NCI-H187 treated with DMSO at 0.1 percent for 48 hours (cell line): ENCODE measurements at places on chromosomes 5 and 9.

DNA sequence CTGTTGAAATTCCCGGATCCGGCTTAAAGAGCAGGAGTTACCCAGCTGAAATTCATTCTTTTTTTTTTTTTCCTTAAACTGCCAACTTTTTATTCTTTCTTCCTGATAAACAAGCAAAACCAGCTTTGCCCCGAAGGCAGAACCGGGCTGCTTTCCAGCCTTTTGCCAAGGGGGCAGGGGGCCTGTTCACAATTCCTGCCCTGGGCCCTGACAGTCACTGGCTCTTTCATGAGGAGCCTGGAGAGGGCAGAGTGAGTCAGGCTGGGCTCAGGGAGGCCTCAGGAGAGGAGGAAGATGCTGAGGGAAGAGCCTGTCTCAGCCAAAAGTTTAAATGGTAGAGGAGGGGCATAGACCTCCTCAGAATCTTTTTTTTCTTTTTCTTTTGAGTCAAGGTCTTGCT, 4.8 kb downstream of the GLIPR2 start:
- DNase-seq = no peak

- DNase-seq = no peak
Measured at GRCh38 chr5:131794586-131794985, 2.2 kb downstream of the FNIP1 start.

- DNase-seq = no peak
Measured at GRCh38 chr5:83924171-83924570, 203.5 kb upstream of the HAPLN1 start.

DNA sequence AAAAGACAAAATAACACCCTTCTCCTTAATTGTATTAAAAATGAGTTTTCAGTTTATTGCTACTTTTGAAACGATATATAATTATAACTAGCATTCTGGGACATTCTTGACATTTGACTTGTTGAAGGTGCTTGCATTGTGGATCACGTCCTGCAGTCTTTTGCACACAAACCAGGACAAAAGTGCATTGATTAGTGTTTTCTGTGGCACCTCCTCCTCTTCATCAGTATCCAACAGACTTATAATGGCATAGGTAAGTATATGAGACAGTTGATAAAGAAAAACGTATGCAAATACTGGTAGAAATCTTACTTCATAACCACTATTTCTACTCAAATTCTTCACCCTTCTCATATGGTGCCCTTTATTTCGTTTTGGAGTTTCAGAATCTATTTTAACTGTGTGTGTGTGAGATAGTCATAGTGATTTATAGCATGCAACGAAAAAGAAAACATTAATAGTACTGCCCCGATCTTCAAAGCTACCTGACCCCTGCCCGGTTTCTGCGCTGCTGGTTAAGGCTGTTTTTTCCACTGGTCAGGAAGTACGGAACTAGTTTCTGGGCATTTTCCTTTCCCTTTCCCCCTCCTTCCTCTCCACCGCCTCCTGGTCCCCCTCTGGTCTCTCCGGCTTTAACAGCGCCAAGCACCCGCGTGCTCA, 639 bp upstream of the RASA1 start:
- no peak for DNase-seq

DNA sequence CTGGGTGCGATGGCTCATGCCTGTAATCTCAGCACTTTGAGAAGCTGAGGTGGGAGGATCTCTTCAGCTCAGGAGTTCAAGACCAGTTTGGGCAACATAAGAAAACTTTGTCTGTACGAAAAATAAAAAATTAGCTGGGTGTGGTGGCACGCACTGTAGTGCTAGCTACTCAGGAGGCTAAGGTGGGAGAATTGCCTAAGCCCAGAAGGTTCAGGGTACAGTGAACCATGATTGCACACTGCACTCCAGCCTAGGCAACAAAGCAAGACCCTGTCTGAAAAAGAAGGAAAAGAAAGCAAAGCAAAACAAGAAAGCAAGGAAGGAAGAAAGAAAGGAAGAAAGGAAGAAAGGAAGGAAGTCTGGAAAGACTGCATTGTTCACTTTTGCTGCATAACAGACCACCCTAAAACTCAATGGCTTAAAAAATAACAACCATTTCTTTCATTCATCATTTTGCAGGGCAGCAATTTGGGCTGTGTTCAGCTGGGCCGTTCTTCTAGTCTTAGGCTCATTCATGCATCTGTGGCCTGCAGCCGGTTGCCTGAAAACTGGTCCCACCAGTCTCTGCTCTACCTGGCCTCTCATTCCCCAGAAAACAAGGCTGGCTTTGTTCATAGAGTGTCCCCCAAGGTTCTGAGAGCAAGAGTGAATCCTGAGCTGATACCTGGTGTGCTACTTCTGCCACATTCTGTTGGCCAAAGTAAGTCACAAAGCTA, 82.4 kb upstream of the MIER3 start:
- DNase-seq = no peak

- DNase-seq = no peak
Measured at GRCh38 chr5:38347040-38347763, 88.8 kb downstream of the EGFLAM start.

GRCh38 chr5:126031989-126032716, 391.1 kb upstream of the GRAMD2B start:
- DNase-seq = no peak

DNA sequence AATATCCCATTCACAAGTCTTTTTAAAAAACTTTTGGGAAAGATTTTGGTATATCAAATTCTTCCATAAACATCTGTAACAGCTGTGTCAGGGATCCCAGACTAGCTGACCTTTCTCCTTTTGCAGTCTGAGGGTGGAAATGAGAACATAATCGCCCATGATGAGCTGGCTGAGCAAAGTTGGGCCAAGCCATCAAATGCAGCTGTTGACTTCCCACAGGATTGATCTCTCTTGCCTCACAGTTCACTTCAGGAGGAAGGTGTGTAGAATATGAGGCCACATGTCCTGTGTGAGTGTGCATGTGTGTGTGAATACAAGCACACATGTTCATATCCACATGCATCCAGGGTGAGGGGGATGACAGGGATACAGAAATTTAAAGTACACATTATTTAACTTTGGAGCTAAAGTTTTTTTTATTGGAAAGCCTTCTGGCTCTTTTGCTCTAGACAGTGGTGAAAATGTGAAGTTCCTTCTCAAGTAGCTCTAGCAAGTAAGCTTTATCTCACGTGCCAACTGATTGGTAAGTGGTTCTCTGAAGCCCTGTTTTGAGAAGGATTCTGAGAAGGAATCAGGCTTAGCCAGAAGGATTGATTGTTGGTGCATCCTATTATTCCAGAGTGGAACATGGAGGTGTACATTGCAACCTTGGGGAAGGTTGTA, 468.8 kb upstream of the DMAC1 start:
- no peak for DNase-seq

DNA sequence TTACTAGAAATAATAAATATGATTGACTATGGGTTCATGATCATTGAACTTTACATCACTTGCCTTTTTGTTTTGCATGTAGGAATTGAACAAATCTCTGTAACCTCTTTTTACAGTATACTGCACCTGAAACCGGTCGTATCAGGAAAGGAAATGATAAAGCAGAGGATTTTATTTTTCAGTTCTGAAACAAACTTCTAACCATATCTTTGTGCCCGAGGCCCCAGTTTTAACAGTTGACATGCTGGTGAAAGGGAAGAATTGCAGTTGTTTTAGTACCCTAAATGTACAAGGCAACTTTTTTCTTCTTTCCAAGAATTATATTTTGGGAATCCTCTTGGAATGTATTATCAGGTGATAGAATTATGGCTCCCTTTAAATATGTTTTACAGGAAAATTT, 27.8 kb downstream of the TMEM38B start:
- DNase-seq = no peak

DNA sequence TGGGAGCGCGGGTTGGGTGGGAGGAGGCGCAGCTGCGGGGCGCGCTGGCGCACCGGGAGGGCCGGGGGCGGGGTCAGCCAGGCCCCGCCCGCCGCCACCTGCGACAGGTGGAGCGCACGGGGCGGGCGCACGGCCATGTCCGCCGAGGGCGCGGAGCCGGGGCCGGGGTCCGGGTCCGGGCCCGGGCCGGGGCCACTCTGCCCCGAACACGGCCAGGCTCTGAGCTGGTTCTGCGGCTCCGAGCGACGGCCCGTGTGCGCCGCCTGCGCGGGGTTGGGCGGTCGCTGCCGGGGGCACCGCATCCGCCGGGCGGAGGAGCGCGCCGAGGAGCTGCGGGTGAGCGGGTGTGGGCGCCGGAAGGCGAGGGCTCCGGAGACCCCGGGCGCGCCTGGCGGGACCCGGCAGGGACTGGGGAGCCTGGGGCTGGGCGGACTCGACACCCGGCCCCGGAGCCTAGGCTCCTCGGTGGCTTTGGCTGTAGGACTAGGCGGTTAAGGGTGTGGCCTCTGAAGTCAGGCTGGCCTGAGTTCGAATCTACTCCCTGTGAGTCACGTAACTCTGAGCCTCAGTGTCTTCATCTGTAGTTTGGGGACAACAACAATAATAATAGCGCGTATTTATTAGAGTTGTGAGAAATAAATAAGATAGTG, at the start of gene BSPRY:
Gene BSPRY, plus strand, starts transcription at position 97 of the 650 bp plus-strand sequence. Its CDS starts 39 bp downstream, at position 136.
- no peak for DNase-seq

GRCh38 chr5:99019254-99019653, 90.4 kb upstream of the CHD1 start:
- DNase-seq = no peak

DNA sequence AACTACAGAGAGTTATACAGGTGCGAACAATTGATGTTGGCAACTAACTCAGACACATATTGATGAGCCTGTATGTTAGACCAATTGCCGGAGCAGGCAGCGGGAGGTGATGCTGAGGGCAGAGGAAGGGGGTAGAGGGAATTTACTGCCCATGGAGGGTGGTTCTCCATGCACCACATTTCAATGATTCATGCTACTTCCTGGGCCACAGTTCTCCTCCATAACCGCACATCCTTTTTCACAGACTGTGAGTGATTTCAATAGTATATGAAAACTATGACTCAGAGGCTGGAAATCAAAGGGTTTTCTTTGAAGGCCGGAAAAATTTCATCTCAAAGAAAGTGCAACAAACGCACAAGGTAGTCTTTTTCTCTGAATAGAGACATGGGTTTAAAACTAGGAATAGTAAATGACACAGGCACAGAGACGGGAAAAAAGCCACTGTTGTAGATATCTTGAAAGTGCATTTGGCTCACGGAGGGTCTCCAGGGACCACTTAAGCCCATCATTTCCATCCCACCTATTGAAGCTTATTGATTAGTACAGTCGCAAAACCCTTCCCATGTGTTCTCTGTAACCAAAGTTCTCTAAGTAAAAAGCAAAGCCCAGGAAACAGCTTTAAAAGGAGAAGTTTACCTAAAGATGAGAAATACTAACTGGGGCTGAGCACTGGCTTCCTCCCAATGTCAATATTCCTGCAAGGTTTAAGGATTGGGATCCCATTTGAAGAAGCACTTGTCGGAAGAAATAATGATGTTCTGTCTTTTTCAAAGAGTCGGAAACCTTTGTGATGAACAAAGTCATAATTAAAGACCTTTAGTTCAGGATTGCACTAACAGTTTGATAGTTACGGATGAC, 28.0 kb upstream of the ADAM19 start:
- no peak for DNase-seq

- no peak for DNase-seq
Measured at GRCh38 chr5:33984671-33985124, at the start of gene SLC45A2. TSS of gene SLC45A2 (minus strand) at chr5:33984693. CDS start at chr5:33984583, 110 bp downstream.

- DNase-seq = no peak
Measured at GRCh38 chr5:148163345-148163744, 5.0 kb upstream of the SPINK14 start.

DNA sequence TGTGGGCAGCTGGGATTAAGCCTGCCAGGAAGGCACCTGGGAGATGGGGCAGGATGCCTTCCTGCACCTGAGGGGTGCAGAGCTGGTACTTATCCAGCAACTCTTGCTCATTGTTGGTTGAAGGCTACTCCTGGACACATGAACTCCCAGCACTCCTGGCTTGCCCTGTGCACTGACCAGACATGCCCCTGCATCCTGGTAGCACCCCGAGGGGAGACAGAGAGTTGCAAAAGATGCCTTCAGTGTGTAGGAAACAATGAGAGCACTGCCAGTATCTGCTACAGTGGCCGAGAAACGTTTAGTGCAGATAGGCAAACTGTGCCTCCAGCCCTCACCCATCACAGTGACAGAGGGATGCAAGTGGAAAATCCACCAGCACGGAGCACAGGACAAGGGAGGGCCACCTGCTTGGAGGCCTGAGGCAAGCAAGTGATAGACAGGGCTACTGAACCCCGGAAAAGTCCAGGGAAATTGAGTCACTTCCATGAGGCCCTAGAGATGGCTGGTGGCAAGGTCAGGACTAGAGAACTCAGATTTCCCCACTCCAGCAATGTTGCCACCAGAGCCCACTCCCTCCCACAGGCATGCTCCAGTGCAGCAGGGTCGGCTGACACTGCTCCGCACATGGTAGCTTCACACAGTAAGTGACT, 171.1 kb downstream of the FSTL4 start:
- DNase-seq = no peak

GRCh38 chr5:136089791-136090190, 42.9 kb upstream of the SMAD5 start:
- DNase-seq = no peak

DNA sequence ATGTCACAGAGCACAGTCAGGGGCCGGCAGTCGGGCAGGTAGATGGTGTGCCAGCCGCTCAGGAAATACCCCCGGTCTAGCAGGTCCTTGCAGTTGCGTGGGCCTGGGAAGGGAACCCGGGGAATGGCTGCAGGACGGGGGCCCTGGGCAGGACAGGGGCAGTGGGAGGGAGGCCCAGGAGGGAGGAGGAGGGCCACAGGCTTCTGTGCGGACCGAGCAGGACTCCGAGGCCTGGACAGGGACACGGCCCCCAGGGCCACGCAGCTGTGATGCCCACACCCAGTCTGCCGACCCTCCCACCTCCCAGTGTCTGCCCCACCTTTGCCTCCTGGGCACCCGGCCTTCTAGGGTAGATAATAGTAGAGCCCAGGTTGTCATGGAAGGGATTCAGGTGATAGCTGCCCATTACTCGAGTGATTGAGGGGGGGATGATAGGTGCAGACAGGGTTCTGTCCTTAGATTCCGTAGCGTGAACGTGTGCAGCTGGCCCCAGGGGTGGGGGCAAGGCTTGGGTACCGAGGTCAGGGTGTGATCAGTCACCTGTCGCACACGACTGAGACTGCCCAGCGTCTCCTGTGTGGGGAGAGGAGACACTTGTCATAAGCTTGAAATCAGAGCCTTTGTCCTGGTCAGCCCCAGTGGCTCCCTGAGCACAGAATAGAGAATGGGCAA, 4.5 kb downstream of the FCN1 start:
- DNase-seq = no peak

GRCh38 chr9:79346350-79347020, 225.3 kb upstream of the TLE4 start:
- DNase-seq = no peak

DNA sequence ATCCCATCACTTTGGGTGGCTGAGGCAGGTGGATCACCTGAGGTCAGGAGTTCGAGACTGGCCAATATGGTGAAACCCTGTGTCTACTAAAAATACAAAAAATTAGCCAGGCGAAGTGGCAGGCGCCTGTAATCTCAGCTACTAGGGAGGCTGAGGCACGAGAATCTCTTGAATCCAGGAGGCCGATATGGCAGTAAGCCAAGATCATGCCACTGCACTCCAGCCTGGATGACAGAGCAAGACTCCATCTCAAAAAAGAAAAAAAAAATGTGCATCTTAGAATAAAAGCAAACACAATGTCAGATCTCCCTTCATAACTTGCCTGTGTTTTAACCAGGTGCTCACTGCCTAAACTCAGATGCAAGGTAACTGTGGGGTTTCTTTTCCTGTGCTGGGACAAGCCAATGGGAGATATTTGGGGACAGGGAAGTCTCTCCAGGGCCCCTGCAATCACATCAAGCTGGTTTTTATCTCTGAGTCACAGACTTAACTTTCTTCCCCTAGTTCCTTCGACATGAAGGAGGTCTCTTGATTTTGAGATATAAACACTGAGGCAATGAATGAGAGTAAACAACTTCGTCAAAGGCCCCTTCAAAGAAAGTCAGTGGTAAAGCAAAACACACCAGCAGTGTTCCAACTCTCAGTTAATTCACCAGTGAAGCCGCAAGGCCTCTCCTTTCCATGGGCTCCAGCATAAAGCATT, 99.1 kb downstream of the SNX18 start:
- DNase-seq = no peak
